Body of pancreas (tissue), 4 donors: ENCODE measurements at places on chromosomes 7 and 10.

DNA sequence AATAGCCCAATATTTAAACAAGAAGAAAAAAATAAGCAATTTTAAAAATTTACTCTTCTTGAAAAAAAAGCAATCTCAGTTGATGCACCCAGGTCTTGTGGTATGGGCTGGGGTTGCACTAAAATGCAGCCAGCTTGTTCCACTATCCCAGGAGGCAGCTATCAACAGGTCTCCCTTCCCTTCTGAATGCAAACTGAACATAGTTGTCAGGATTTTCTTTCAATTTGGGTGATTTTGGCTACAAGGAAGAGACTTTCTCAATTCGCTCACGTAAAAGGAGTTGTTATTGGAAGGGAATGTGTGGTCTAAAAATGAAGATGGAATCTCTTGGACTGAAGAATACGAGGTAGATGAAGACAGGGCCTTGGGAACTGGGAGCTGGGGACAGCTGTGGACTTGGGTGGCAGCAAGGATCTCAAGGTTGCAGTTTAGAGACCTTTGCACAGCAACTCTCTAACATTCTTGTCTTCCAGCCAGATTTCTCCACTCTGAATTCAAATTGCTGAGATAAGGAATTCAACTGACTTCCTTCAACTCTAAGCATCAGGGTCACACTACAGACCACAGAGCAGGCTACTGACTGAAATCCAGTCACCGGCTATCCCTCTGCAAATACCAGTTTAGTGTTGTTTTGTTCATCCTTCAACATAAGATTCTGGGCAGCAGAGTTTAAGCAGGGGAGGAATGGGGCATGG lies 3.1 kb upstream of the TMEM26 start:
- no peaks in the 10 kb centered on the region for H3K36me3 ChIP-seq
- peak; percentile 19 for DNase-seq

- no peak overlapping the region for H3K27ac ChIP-seq
- H3K27me3 ChIP-seq, result no peaks in the 10 kb centered on the region
- DNase-seq, result no peak
- no peak overlapping the region for H3K4me3 ChIP-seq
- peaks cover 6% of the 10 kb centered on the region for H3K4me1 ChIP-seq
These were observed 77.3 kb upstream of the RPA3 start for GRCh38 chr7:7795630-7796121.

- no peak overlapping the region for H3K4me3 ChIP-seq
- no peaks in the 10 kb centered on the region for H3K4me1 ChIP-seq
- no peak overlapping the region for H3K27ac ChIP-seq
- H3K36me3 ChIP-seq, result no peaks in the 10 kb centered on the region
These were observed 598.6 kb downstream of the XPNPEP1 start for GRCh38 chr10:109324721-109325120.

- H3K36me3 ChIP-seq, result no peaks in the 10 kb centered on the region
- no peak for DNase-seq
- H3K27ac ChIP-seq, result no peak overlapping the region
- no peaks in the 10 kb centered on the region for H3K27me3 ChIP-seq
These were observed 279.0 kb downstream of the DNAJB6 start for GRCh38 chr7:157615852-157616251.

- DNase-seq, result no peak
- no peaks in the 10 kb centered on the region for H3K36me3 ChIP-seq
- H3K27me3 ChIP-seq, result no peaks in the 10 kb centered on the region
- no peak overlapping the region for H3K27ac ChIP-seq
These were observed 29.7 kb downstream of the C1QL3 start for GRCh38 chr10:16491933-16492332.

GRCh38 chr10:80497187-80498077 lies 40.3 kb upstream of the SH2D4B start:
- no peaks in the 10 kb centered on the region for H3K36me3 ChIP-seq
- H3K4me1 ChIP-seq, result peaks cover 73% of the 10 kb centered on the region
- no peak overlapping the region for H3K4me3 ChIP-seq
- H3K27ac ChIP-seq, result peak overlapping the region; percentile 32
- no peaks in the 10 kb centered on the region for H3K27me3 ChIP-seq

DNA sequence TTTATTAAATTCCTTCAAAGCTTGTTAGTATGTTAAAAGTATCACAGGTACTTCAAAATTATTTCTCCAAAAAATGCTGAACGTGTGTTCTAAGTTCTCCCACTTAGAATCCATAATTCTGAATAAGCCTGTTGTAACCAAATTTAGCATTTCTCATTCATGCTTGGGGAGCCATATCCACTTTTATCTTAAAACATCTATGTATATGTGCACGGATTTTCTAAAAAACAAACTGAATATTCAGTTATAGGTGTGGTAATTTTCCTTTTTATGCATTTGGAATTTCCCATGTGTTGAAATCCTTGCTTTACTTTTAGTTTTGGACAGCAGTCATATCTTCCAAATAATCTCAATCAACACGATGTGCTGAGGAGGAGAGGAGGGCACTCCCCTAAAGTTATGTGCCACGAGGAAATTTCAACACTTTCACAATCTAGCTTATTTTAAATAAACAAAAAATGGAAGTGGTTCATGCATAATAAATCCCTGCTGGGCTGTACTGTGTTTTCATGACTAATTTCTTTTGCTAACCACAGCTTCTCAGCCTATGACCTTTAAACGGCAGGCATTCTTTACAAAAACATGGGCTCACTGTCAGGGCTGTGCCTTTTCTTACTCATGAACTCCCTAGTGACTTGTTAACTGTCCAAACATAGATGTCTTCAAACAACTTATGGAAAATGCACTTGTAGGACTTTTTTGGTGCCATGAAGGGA lies 380.3 kb upstream of the SEMA3C start:
- H3K36me3 ChIP-seq, result no peaks in the 10 kb centered on the region
- H3K27ac ChIP-seq, result no peak overlapping the region
- H3K4me1 ChIP-seq, result no peaks in the 10 kb centered on the region
- H3K27me3 ChIP-seq, result no peaks in the 10 kb centered on the region

DNA sequence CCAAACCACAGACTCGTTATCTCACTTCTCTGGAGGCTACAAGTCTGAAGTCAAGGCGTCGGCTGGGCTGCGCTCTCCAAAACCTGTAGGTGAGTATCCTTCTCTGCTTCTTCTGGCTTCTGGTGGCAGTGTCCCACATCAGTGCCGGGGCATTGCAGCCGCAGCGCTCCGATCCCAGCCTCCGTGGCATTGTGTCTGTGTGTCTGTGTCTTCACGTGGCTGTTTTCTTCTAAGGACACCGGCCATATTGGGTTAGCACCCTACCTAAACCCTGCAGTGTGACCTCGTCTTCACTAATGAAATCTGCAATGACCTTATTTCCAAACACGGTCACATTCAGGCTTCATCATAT lies 584.9 kb upstream of the COBL start:
- H3K4me3 ChIP-seq, result no peak overlapping the region
- H3K27me3 ChIP-seq, result no peaks in the 10 kb centered on the region
- no peak overlapping the region for H3K27ac ChIP-seq
- no peaks in the 10 kb centered on the region for H3K36me3 ChIP-seq
- no peaks in the 10 kb centered on the region for H3K4me1 ChIP-seq
- no peak for DNase-seq

DNA sequence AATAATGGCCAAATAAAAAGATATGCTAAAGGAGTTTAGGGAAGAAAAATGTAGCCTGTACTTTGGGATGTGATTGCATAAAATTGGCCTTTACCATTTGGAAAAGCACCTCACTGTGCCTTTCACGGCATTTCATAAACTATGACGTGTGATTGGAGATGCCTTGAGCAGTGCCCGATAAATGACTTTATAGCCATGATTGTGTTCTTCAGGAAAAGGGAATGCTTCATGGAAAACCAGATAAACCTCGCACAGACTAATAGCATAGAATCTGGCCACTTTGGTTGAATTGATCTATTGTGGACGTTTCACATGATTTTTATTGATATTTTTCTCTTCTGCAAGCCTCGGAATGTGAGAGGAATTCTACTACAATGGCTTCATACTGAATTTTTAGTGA lies 502.0 kb upstream of the MKI67 start:
- DNase-seq, result no peak
- no peaks in the 10 kb centered on the region for H3K4me1 ChIP-seq
- H3K4me3 ChIP-seq, result no peak overlapping the region
- no peaks in the 10 kb centered on the region for H3K27me3 ChIP-seq

DNA sequence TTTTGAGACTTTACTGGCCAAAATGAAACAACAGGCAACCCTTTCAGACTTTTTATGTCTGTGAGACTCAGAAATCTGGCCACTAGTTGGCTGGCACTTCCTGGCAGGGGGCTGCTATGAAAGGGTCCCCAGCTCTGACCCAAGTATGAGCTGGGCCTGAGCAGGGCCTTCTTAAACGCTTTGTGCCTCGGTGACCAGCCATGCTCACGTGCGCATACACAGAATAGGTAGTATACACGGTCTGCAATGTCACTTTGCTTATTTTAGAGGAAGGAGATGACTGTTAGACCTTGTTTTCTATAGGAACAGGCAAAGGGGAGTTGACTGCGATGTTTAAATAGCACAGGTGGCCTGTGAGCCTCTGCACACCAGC lies 129.6 kb downstream of the VIPR2 start:
- no peak overlapping the region for H3K27ac ChIP-seq
- H3K4me3 ChIP-seq, result no peak overlapping the region
- H3K27me3 ChIP-seq, result no peaks in the 10 kb centered on the region
- H3K4me1 ChIP-seq, result peaks cover 13% of the 10 kb centered on the region
- no peak for DNase-seq

DNA sequence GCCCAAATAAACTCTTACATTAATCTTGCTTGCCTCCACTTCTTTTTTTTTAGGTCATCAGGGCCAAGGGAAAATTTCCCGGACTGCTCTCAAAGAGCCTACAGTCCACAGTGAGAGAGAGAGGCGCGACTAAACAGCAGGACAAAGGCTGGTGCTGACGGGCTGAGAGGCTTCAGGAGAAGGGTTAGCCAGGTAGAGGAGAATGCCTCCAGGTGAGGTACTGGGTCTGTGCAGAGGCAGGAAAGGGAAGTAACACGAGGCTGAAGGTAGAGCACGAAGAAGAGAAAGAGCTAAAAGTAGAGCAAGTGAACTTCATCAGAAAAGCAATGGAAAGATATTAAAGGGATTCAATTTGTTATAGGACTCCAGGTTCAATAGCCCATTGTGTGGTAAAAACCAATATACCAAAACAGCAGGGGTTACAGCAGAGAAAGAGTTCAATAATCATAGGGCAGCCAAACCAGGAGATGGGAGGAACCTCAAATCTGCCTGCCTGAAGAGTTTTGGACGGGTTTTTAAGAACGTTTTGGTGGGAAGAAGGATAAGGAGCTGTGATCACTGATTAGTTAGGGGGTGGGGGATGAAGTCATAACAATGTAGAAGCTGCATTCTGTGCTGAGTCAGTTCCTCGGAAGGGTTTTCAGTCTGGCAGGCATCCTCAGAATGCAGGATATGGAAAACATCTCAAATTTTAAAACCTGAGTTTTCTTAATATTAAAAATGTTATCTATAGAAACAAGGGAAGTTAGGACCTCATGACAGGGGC lies 171.5 kb downstream of the AKR1D1 start:
- H3K4me1 ChIP-seq, result peaks cover 12% of the 10 kb centered on the region
- no peak for DNase-seq
- no peaks in the 10 kb centered on the region for H3K27me3 ChIP-seq
- no peaks in the 10 kb centered on the region for H3K36me3 ChIP-seq

DNA sequence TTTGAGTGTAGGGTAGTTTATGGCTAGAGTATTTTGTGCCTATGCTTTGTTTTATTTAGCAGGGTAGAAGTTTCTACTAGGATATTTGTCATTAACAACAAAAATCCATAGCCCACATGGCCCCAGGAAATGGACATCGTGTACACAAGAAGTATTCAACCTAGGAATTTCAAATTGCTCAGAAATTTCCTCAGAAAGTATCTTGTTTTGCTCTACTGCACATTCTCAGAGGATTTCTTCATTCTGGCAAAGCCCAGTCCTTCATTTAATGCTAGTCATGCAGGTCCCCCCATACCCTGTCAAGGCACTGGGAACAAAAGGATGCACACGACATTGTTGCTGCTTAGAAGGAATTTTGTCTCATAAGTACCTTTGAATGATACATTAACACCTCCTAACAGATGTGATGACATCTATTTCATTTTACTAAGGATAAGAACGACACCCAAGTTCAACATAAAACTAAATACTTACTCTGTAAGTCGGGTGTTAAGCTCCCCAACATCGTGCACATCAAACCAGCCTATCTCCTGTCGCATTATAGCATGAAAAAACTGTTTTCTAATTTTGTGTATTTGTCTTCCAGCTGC lies 34.3 kb downstream of the ABCB1 start:
- DNase-seq, result no peak
- H3K36me3 ChIP-seq, result no peaks in the 10 kb centered on the region
- H3K27ac ChIP-seq, result no peak overlapping the region
- H3K4me3 ChIP-seq, result no peak overlapping the region
- H3K4me1 ChIP-seq, result peaks cover 29% of the 10 kb centered on the region

GRCh38 chr10:16910793-16911164 lies 93.6 kb upstream of the RSU1 start:
- no peak for DNase-seq
- H3K27ac ChIP-seq, result no peak overlapping the region
- no peak overlapping the region for H3K4me3 ChIP-seq
- no peaks in the 10 kb centered on the region for H3K36me3 ChIP-seq

- H3K27me3 ChIP-seq, result no peaks in the 10 kb centered on the region
- H3K36me3 ChIP-seq, result no peaks in the 10 kb centered on the region
- no peak overlapping the region for H3K27ac ChIP-seq
- DNase-seq, result peak; percentile 67
- peaks cover 38% of the 10 kb centered on the region for H3K4me1 ChIP-seq
- H3K4me3 ChIP-seq, result no peak overlapping the region
These were observed 5.4 kb downstream of the LOXL4 start for GRCh38 chr10:98262571-98262970.

GRCh38 chr10:95329296-95329695 lies 38.5 kb upstream of the PDLIM1 start:
- DNase-seq, result no peak
- no peaks in the 10 kb centered on the region for H3K4me1 ChIP-seq
- H3K4me3 ChIP-seq, result no peak overlapping the region
- no peaks in the 10 kb centered on the region for H3K36me3 ChIP-seq

DNA sequence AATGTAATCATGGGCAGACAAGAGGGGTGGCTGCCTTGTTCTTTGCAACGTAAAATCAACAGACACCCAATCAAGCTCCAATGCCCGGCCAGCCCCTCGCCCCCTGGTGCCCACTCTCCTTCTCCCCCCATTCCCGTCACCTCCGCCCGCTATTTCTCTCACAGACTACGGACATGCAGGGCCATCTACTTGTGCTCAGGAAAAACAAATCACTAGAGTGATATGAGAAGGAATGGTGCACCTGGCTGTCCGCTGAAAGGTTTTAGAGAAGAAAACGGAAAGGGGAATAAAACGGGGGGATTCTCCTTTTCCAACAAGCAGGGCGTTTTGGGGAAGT lies 396 bp downstream of the GRM8 start:
- DNase-seq, result no peak
- peak overlapping the region; percentile 55 for H3K4me3 ChIP-seq
- H3K27me3 ChIP-seq, result peaks cover 3% of the 10 kb centered on the region
- H3K4me1 ChIP-seq, result peaks cover 25% of the 10 kb centered on the region
- H3K27ac ChIP-seq, result no peak overlapping the region

DNA sequence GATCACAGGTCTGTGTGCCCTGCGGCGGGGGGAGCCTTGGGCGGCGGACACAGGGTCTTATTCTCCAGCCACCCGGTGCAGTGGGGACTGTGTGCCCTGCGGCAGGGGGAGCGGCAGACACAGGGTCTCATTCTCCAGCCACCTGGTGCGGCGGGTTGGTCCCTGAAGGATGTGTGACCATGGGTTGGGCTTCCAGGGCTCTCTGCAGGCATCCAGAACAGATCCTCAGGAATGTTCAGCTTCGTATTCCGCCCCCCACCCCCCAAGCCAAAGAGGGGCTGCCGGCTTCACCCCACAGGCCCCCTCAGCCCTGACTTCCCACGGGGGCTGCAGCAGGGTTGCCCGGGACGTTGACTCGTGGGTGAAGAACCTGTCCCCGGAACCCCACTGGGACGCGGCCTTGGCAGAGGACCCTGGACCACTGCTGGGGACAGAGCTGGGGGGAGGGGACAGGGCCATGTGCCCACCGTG lies 154.5 kb upstream of the PPP2R2D start:
- H3K36me3 ChIP-seq, result no peaks in the 10 kb centered on the region
- no peaks in the 10 kb centered on the region for H3K4me1 ChIP-seq
- H3K27me3 ChIP-seq, result no peaks in the 10 kb centered on the region
